Activated CD4-positive, alpha-beta T cell treated with anti-CD3 and anti-CD28 coated beads, Interleukin-2, amount 50 U/mL, for 1 hour (primary cell): ENCODE measurements at places on chromosomes 12 and 14.

DNA sequence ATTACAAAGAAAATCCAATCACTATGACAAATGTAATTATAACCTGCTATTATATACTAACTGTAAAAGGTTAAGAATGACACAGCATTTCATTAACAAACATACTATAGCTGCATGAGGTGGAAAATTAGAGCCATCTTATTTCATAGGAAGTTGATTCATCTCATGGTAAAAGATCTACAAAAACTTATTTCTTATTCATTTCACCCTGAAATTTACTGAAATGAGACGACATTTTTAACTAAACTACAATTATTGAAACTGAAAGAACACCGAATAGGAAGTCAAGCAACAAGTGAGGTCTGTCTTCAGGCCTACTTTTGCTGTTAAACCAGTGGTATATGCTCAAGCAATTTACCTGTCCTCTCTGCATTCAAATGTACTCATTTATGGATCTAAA, 87.2 kb downstream of the CEP83 start:
- DNase-seq: no peak

GRCh38 chr12:103268831-103269514, 226.8 kb downstream of the C12orf42 start:
- no peak for DNase-seq

DNA sequence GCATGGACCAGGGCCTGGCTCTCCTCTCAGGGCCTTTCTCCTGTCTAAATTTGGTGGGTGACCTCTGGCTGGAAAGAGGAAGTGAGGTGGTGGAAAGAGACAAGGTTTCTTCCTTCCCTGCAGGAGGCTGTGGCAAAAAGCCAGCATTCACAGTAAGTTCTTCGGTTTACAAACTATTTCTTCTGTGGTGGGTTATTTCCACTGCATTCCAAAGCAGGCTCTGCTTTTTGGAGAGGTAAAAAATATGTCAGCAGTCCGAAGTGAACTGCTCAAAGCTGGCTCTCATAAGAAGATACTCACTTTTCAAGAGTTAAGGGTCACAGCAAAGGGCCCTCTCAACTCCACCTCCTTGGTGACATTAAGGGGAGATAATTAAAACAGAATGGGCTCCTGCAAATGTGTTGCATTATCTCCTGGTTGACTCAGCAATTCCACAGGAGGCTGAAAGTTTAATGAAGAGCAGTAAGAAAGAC, 48.9 kb upstream of the POC1B start:
- DNase-seq: no peak

GRCh38 chr12:122584177-122584863, 57.3 kb downstream of the KNTC1 start:
- DNase-seq: no peak
